Stimulated activated CD8-positive, alpha-beta memory T cell treated with anti-CD3 and anti-CD28 coated beads, Interleukin-15, amount 100 ng/mL, for 4 hours (primary cell): ENCODE measurements at places on chromosomes 4 and X.

- no peak for DNase-seq
Measured at GRCh38 chrX:21509912-21510311, 135.7 kb downstream of the CNKSR2 start.

DNA sequence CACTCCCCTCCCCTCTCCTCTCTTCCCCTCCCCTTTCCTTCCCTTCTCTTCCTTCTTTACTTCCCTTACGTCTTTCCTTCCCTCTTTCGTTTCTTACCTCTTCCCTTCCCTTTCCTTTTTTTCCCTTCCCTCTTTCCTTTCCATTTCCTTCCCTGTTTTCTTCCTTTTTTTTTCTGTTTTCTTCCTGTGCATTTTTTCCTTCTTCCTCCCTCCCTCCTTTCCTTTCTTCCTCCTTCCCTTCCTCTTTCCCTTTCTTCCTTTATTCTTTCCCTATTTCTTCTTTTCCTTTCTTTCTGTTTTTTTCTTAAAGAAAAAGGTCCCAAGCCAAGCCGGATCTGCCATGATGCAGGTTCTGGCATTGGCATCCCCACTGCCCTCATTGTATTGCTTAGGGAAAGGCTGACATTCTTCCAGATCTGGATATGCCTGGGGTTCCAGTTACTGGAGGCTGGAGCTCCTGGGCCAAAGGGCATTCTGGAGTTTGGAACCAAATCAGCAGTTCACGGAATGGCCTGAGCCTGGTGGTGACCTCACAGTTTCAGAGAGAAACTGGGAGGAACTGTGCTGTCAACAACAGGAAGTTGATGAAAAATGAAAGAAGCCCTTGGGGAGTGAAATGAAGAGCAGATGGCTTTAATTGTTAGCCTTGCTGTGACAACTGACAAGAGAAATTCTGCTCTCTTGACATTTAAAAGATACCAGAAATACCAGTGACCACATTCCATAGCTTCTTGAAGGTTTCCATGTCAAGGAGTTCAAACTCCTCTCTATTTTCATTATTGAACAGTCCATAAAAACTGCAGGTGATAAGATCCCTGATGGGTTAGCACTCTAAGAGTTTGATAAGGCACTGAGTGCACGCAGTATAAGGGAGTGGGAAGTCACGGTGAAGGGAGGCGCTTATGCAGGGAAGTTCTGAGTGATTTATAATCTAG, 622.1 kb downstream of the SPRY1 start:
- no peak for DNase-seq

GRCh38 chrX:140799216-140799615, 89.7 kb downstream of the LINC00632 start:
- DNase-seq: no peak

DNA sequence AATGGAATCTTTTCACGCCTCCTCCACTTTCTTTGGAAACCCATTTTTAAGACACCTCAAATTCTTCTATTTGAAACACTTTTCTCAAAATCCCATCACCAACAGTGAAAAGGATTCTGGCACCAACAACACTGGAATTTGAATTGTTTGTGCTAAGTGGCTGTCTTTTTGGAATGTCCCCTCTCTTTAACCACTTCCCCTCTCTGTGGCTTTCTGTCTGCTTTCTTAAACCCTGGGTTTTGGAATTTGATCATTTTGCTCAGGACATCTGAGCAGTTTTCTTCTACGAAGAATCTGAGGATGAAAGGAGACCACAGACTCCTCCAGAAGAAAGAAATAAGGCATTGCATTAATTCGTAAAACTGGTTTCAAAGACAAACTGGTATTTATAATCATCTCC, 89.0 kb downstream of the MXRA5 start:
- no peak for DNase-seq

DNA sequence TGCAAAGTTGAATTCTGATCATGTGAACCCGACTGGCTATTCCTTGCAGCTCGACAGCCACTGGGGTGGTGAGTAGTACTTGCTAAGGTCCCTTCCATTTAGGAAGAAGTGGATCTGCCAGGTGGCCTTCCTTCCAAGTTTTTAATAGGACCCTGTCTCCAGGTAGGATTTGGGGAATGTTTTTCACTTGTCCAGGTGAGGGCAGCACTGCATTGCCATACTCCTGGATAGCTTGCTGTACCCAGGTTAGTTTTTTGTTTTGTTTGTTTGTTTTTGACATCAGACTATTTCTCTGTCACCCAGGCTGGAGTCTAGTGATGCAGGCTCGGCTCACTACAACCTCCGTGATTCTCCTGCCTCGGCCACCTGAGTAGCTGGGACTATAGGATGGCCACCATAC, 29.8 kb downstream of the SAGE1 start:
- DNase-seq: no peak

DNA sequence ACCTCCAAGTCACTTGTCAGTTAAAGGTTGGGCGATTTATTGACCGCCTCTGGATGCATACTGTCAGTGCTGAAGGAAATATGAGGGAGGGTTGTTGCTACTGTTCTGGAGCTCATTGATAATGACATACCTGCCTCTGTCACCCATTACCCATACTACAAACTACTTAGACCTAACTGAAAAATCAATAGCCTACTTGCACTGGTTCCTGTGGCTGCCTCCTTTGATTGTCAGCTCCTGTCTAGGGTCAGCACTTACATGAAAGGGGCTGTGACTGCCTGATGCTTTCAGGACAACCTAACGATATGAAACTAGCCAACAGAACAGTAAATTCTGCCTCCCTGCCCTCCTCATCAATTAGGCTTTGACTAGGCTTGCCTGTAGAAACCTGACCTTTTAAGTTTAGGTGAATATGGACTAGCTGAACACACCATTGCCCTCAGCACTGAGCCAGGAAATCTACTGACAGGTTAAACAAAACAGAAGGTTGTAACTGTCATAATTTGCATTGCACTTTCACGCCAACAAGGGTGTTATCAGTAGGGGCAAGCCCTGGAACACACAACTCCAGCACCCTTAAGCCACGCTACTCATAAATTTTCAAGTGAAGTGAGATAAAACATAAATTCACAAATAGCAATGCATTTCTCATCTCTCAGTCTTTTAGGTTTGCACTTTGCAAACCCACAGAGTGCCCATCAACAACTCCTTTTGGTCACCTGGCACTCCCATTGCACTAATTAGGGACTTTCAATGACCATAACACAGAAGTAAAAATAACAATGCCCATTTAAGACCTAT, 9.0 kb upstream of the MAB21L2 start:
- no peak for DNase-seq

GRCh38 chr4:177322266-177322665, 12.6 kb downstream of the NEIL3 start:
- DNase-seq: no peak

- DNase-seq: no peak
Measured at GRCh38 chr4:5782829-5783476, 72.0 kb downstream of the EVC start.

GRCh38 chrX:153832728-153833127, 2.4 kb upstream of the PDZD4 start:
- DNase-seq: no peak

DNA sequence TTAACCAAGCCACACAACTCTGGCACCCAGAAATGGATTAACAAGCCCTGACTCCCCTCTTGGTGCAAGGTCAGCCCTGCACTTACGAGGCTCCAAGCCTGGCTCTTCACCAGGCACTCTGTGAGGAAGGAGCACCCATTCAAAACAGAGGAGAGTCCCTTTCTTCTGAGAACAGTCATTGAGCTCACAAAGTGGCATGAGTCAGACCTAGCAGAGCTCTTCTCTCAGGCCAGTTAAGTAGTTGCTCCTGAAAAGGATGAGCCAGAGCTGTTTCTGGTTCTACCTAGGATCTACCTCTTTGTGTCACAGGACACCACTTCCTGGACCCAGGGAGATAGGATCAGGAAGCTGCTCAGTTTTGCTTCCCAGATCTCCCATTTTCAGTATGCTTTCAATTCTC, 48.2 kb downstream of the EVC2 start:
- no peak for DNase-seq

DNA sequence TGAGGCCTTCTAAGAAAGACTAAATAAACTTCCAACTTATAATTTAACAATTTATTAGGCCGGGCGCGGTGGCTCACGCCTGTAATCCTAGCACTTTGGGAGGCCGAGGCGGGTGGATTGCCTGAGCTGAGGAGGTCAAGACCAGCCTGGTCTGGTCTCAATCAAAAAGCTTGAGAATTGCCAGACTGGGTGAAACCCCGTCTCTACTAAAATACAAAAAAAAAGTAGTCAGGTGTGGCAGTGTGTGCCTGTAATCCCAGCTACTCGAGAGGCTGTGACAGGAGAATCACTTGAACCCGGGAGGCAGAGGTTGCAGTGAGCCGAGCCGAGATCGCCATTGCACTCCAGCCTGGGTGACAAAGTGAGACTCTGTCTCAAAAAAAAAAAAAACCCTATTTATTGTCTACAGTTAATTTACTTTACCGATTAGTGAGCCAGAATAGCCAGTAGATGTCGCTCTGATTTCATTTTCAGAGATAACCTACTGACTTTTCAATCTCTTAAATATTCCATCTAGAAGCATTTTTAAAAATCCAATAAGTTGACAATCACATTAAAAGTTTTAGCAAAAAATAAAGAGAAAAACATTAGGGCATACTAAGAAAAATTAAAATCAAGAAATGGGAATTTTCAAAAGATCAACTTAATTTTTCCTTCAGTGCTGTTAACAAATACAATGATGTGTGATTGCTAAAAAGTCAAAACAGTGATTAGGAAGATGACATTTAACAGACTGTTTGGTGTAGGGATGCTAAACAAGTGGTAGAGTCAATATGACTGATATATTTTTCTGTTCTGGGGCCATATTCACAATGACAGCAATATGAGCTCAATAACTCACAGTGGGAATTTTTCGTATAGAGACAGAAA, 4.3 kb upstream of the SHROOM3 start:
- no peak for DNase-seq

DNA sequence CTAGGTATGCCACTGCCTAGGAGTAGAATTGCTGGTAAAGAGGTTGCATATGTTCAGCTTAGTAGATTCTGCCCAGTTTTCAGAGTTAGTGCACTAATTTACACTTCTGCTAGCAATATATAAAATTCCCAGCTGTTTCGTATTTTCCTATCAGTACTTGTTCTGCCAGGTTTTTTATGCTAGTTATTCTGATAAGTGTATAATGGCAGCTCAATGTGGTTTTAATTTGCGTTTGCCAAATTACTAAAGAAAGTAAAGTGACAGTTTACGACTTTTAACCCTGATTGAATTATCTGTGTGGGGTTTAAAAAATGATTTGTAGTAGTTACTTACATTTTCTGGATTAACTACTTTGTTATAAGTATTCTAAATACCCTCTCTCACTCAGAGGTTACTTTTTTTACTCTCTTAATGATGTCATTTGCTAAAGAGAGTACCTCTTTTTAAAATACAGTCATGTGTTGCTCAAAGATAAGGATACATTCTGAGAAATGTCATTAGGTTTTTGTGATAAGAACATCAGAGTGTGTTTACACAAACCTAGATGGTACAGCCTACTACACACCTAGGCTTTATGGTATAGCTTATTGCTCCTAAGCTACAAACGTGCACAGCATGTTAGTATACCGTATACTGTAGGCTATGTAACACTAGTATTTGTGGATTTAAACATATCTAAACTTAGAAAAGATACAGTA, 363.2 kb downstream of the IL15 start:
- no peak for DNase-seq

GRCh38 chrX:133859860-133860259, 125.5 kb downstream of the GPC3 start:
- no peak for DNase-seq

GRCh38 chr4:76212851-76213414, 691 bp downstream of the SCARB2 start:
- no peak for DNase-seq

GRCh38 chr4:61877893-61878292, 677.8 kb downstream of the ADGRL3 start:
- no peak for DNase-seq

- no peak for DNase-seq
Measured at GRCh38 chrX:38558686-38559085, 2.7 kb upstream of the TSPAN7 start.

- DNase-seq: no peak
Measured at GRCh38 chr4:78640714-78641113, 89.1 kb downstream of the ANXA3 start.

DNA sequence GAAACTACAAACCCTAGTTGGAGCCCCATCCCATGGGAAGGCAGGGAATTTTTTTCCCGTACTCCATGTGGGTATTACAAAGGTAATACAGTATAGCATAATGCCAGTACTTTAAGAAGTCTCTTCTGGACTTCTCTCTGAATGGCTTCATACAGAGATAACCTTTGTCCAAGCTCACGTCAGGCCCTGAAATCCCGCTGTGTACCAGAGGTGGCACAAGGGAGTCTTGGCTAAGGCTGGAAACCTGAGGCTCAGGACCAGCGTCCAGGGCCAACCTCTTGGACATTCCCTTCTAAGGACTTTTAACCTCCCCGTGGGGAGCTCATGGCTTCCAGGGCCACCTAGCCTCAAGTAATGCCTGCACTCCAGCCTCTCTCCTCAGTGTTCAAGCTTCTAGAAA, 338.9 kb upstream of the FAM241A start:
- no peak for DNase-seq

GRCh38 chrX:100600340-100600739, 15.6 kb downstream of the TNMD start:
- no peak for DNase-seq

- DNase-seq: no peak
Measured at GRCh38 chr4:63894161-63894560, 515.1 kb downstream of the TECRL start.

GRCh38 chrX:15492469-15492868, 664 bp downstream of the PIR start:
- DNase-seq: no peak

DNA sequence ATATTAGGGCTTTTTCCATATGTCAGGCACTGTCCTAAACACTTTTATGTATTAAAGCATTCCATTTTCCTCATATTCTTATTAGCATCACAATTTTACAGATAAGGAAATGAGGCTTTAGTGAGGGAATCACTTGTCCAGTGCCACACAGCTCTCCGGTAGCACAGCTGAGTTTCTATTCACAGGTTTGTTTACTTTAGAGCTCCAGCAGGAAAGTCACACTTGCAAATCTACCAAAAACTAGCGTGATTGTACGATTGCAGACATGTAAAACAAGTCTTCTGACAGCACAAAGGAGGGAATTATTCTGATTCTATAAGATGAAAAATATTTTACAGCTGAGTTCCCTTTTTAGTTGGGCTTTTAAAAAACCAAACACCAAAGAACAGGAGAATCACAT, 472.1 kb downstream of the TMA16 start:
- no peak for DNase-seq

- DNase-seq: no peak
Measured at GRCh38 chr4:141099326-141099725, 33.9 kb downstream of the RNF150 start.

- no peak for DNase-seq
Measured at GRCh38 chrX:115134382-115134781, 54.8 kb upstream of the RBMXL3 start.

GRCh38 chrX:17820100-17820499, 41.0 kb downstream of the RAI2 start:
- DNase-seq: no peak

- no peak for DNase-seq
Measured at GRCh38 chr4:22911285-22911684, 218.5 kb downstream of the GBA3 start.
